ENCODE measurements at places on chromosomes 6 and 20. TPM values are rescaled to one million over a fixed set of nuclear protein-coding genes. Genes with fewer than 3 reads are reported as not detected.
A peak's percentile ranks its signal among the peaks of the same experiment; 100 is the strongest.

CDSN gene
- total RNA-seq = not detected

GRCh38 chr6:33856655-33857054 lies 52.9 kb upstream of the MLN start:
- no peak overlapping the region for H3K27ac ChIP-seq
- peaks cover 35% of the 10 kb centered on the region for H3K4me1 ChIP-seq
- peak overlapping the region; percentile 53 for H3K4me3 ChIP-seq
- DNase-seq = no peak
- H3K36me3 ChIP-seq = no peaks in the 10 kb centered on the region

- no peaks in the 10 kb centered on the region for H3K4me1 ChIP-seq
- no peaks in the 10 kb centered on the region for H3K36me3 ChIP-seq
- H3K27ac ChIP-seq = no peak overlapping the region
- no peaks in the 10 kb centered on the region for H3K27me3 ChIP-seq
- no peak for DNase-seq
- H3K4me3 ChIP-seq = no peak overlapping the region
Observed at GRCh38 chr6:92849636-92850035, 569.7 kb downstream of the EPHA7 start.

DNA sequence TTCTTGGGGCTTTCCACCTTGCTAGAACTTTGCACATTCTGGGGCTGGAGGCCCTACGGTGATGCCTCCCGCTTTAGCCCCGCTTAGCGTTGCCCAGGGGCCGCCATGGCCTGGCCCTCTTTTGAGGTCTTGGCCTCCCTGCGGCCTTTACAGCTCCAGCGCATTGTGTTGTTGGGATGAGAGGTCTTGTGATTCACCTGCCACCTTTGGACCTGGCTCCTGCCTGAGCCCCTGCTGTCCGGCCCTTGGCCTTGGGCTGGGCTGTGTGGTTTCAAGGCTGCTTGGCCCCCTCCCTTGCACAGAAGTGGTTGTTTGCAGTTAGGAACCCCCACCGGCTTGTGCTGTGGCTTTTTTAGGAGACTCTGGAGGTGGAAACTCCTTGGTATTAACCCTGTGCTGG lies 61.0 kb upstream of the CDH4 start:
- DNase-seq = no peak
- no peak overlapping the region for H3K4me3 ChIP-seq
- H3K27me3 ChIP-seq = peaks cover 28% of the 10 kb centered on the region
- no peak overlapping the region for H3K27ac ChIP-seq
- H3K4me1 ChIP-seq = peaks cover 2% of the 10 kb centered on the region

DNA sequence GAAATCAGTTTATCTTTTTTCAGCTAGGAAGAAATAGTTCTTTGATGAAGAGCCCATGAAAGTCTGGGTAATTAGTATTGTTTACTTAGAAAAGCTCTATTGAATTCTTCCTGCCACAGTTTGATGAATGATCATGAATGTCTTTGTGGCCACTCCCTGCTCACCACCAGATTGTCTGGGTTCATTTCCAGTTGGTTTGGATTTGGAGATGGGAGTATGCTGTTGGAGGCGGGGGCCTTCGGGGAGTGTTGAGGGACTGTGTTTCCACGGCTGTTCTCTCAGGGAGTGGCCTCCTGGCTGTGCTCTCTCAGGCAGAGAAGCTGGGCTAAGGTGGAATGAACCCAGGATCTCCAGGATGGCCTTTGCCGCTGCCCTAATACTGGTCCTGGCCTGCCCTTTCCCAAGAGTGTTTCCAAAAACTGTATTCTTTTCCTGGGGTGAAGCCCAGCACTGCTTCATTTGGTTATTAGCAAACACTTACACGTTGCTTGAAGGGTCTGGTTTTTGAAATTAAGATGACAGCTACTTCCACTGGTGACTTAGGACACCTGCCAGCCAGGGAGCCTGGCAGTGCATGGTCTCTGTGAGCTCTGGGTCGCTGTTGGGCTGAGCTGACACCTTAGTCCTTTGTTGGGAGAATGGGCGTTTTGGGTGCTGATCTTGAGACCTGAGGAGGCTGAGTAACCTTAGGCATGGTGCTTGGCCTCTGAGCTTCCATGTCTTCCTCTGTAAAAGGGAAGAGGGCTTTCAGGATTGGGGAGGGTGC lies 23.2 kb downstream of the PRPF6 start:
- no peak overlapping the region for H3K4me3 ChIP-seq
- no peak for DNase-seq
- peak overlapping the region; percentile 79 for H3K27ac ChIP-seq
- peaks cover 22% of the 10 kb centered on the region for H3K4me1 ChIP-seq

GRCh38 chr6:66985816-66986215 lies 1278.8 kb upstream of the EYS start:
- no peak for DNase-seq
- H3K27me3 ChIP-seq = no peaks in the 10 kb centered on the region
- no peak overlapping the region for H3K4me3 ChIP-seq
- no peak overlapping the region for H3K27ac ChIP-seq
- no peaks in the 10 kb centered on the region for H3K36me3 ChIP-seq

DNA sequence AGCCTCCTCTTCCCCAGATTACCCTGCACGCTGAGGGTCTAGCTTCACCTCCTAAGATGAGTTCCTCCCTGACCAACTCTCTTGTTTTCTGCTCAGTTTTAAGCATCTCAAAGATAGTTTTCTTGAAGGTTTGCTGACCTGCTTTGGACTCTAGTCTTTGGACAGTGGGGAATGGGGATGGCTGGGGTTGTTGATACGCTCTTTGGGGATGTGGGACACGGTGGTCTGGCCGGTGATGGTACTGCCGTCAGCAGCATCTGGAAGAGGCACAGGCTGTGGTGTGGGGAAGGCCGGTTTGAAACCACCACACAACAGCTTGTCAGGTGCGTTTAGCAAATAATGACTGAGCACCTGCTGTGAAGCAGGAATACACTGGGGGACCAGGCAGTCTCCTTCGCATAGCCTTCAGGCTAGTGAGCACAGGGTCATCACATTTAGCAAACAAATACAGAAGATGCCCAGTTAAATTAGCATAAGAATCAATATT lies 94.1 kb downstream of the TMEM242 start:
- H3K27ac ChIP-seq = no peak overlapping the region
- DNase-seq = no peak
- peak overlapping the region; percentile 3 for H3K4me3 ChIP-seq
- H3K27me3 ChIP-seq = peaks cover 29% of the 10 kb centered on the region

- peaks cover 17% of the 10 kb centered on the region for H3K27me3 ChIP-seq
- H3K4me3 ChIP-seq = no peak overlapping the region
- H3K36me3 ChIP-seq = no peaks in the 10 kb centered on the region
- no peak for DNase-seq
Observed at GRCh38 chr6:16168121-16168520, 39.2 kb downstream of the MYLIP start.

ZSCAN16 gene
- 7.8 TPM for total RNA-seq

C4B gene
- total RNA-seq = 3.7 TPM

Data from T-helper 17 cell (primary cell).